Heart right ventricle (tissue), 16 donors: ENCODE measurements at places on chromosomes 12 and 14.

DNA sequence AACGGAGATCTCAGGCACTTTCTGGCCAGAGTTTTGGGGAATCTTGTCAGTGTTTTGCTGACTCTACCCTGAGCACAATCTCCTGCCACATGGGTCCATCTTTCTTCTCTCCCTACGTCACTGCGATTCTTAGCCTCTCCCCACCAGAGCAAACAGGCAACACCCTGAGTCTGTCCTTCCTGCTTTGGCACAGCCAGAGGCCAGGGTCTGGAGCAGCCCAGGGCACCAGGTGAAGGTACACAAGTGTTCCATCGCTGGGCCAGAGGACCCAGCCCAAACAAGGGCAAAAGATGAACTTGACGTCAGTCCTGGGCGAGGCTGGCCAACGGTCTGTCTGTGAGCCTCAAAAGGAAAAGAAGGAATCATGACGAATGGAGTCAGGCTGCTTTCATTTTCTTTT lies 12.7 kb upstream of the CCDC177 start:
- DNase-seq, result no peak

DNA sequence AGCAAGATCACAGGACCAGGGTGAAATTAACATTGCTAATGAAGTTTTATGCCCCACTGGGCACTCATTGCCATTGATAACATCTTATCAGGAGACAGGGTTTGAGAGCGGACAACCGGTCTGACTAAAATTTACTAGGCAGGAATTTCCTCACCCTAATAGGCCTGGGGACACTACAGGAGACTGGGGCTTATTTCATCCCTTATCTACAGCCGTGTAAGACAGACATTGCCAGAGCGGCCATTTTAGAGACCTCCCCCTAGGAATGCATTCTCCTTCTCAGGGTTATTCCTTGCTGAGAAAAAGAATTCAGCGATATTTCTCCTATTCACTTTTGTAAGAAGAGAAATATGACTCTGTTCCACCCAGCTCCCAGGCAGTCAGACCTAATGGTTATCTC lies 8.3 kb downstream of the OR4K17 start:
- no peak for DNase-seq

GRCh38 chr12:114968727-114969126 lies 284.8 kb upstream of the TBX3 start:
- no peak for DNase-seq

DNA sequence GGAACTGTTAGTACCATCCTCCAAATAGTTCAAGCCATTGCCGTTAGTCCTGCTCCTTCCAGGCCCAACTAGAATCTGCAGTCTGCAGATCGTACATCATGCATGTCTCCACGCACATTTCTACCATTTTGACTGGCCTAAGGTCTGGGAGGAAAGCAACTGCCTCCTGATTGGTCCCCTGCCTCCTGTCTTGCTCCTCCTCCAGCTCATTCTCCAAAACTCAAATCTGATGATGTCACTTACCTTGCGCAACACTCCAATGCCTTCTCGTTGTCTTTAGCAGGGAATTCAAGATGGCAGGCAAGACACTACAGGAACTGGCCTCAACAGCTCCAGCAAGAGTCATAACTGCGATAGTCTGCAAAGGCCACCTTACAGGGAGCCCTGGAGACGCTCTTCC lies 9.7 kb upstream of the HCAR1 start:
- no peak for DNase-seq

DNA sequence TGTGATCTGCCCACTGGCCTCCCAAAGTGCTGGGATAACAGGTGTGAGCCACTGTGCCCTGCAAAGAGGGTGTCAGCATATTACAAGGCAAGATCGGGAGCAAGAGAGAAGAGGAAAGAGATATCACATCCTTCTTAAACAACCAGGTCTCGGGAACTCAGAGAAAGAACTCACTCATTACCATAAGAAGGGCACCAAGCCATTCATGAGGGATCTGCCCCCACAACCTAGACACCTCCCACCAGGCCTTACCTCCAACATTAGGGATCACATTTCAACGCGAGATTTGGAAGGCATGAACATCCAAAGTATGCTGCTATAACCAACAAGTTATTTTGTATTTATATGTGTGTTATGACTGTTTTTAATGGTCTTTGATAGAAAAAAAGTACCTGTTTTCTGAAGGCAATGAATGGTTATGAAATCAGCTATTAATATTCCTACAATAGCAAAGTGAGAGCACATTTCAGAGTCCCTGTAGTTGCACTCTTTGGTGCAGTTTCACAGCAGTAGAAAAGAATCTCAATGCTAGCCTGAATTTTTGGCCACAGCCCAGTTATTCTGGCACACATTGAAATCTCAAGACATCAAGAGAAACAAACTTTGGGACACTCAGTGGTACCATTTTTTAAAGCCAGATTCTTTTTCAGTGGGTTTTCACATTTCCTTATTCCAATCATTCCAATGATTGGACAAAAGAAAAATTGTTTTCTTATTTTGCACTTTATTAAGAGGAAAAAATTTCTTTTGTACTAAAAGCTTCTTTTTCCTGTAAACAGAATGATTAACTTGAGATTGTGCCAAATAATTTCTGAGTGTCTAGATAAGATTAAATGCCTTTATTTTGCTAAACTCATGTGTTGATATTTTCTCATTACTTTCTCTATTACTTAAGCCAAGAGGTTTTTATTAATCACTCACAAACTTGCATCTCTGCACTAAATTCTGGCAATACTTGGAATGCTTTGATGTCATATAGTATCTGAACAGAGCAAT lies 582.6 kb upstream of the ATP2B1 start:
- DNase-seq, result peak; percentile 11

GRCh38 chr12:86373813-86374212 lies 117.6 kb upstream of the MGAT4C start:
- DNase-seq, result no peak

- no peak for DNase-seq
Measured at GRCh38 chr12:119809023-119809422, 68.1 kb downstream of the CIT start.

DNA sequence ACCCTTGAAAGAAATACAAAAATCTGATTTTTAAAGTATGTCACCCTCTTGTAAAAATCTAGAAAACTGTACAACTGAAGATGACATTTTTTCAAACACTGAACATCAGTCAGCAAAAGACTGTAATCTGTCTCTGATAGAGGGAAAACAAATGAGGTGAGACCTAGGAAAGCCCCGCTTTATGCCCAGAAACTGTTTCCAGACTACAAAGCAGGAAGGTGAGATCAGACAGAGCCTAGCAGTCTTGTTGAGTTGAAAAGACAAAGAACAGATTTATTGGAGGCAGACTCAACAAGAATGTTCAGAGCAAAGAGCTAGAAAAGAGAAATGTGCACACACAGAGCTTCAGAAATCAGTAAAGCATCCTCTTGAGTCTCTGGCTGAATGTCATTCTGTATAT lies 873.6 kb downstream of the LRFN5 start:
- DNase-seq, result no peak

- no peak for DNase-seq
Measured at GRCh38 chr12:30930641-30931040, 4.1 kb downstream of the TSPAN11 start.

- DNase-seq, result no peak
Measured at GRCh38 chr12:68267892-68268396, 14.5 kb upstream of the IL22 start.

DNA sequence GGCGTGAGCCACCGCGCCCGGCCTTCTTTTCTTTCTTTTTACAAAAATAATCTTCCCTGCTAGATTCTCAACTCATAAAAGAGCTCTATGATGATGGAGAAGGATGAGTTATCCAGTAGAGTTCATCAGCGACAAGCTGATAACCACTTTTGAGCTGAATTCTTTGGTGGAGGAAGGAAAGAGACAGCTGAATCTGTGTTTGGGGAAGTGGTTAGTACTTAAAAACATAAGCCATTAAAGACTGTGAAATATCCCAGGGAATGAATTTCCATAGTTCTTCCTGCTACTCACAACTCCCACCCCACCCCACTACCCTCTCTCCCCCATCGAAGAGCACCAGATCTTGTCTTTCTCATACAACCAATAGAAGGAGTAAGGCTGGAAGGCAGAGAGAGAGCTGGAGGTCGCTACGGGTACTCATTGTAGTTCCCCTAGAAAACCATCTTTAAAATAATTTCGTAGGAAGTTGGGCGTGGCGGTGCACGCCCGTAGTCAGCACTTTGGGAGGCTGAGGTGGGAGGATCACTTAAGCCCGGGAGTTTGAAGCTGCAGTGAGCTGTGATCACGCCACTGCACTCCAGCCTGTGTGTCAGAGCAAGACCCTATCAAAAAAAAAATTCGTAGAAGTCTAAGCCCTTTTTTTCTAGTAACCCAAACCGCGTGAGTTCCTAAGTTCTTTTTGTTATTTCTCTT lies 647 bp upstream of the ESPL1 start:
- DNase-seq, result no peak

GRCh38 chr14:23068789-23069412 lies 11.6 kb upstream of the CDH24 start:
- no peak for DNase-seq

DNA sequence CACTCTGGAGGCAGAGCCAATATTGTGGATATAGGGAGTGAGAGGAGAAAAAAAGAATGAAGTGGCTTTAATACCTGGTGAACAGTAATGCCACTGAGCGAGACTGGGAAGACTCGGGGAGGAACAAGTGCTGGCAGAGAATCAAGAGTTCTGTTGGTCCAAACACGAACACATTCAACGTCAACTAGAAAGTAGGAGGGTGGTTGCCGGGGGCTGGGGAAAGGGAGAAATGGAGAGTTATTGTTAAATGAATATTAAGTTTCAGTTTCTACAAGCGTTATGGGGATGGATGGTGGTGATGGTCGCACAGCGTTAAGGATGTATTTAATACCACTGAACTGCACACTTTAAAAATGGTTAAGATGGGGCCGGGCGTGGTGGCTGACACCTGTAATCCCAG lies 2.8 kb downstream of the SPRING1 start:
- DNase-seq, result no peak

DNA sequence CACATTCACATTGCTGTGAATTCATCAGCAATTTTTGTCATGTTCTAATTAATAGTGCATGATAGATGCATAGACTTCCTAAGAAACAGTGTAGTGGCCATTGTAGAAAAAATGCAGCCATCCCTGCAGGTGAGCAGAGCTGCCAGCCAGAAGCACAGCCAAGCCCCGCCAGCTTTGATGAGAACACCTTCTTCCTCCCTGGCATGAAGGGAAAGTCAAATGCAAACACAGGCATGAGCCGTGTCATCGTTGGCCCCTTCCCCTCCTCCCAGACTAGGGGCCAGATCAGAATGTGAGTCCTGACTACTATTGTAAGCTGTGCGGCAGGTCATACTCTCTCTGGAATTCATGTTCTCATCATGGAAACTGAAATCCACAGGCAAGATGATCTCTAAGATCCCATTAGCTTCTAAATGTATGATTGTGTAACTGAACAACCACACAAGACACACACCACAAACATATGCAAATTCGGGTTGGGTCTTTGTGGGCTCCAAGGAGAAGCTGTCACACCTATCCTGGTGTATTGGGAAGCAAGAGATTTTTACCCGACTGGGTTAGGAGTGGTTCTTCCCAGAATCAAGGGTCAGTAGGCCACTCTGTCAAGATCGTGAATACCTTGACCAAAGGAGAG lies 2.8 kb upstream of the AQP2 start:
- DNase-seq, result no peak

- no peak for DNase-seq
Measured at GRCh38 chr12:130796985-130797686, 41.9 kb downstream of the STX2 start.

DNA sequence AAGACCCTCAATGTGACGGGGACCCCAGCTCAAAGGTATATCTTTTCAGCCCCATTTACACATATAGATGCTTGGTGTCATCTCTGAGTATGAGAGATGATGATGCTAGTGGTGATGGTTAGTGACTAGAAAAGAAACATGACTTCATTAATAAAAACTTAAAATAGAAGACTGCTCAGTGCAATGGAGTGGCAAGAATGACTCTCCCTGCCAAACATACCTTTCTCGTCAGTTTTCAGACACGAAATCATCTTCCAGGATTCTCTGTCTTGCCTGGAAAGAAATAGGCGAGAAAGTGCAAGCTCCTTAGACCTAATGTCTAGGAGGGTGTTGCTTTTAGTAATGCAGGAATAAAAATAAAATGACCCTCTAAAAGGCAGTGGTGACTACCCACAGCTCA lies 71.7 kb downstream of the TPH2 start:
- no peak for DNase-seq

DNA sequence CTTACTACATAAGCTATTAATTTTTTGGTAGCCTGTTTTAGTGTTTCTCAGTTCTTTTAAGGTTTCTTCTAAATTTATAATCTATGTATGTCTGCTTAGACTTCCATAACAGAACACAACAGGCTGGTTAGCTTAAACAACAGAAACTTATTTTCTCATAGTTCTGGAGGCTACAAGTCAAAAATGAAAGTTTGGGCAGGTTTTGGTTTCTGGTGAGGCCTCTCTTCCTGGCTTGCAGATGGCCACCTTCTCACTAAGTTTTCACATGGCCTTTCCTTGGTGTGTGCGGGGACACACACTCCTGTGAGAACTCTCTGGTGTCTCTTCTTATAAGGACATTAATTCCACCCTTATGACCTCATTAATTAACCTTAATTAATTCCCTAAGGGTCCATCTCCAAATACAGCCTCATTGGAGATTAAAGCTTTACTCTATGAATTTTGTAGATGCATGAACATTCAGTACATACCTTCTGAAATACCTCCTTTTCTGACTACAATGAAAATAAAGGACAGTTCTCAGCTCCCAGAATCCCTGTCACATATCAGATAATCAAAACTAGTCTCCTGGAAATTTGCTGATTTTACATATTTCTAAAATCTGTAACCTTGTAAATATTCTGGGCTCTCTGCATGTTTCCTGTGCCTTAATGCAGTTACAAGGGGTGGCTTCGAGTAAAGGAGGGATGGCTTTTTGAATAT lies 23.2 kb upstream of the BMAL2 start:
- no peak for DNase-seq

- no peak for DNase-seq
Measured at GRCh38 chr12:89081719-89082369, 270.5 kb downstream of the DUSP6 start.

GRCh38 chr14:100649173-100649519 lies 61.9 kb upstream of the BEGAIN start:
- no peak for DNase-seq

DNA sequence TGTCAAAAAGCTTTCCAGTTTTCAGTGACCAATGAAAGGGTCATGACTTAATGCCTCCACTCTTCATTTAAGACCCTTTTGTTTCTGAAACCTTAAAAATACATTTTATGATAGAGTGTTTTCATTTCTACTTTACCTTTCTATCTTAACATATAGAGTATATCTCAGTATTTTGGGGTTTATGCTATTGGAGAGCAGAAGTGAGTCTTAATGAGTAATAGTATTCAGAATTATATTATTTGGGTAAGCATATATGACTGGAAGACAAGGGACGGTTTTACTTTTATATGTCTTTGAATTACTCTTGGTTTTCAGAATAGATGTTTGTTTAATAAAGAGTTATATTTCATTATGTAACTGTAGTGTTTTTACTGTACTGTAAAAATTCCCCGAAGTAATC lies 10.8 kb downstream of the ARHGAP5 start:
- DNase-seq, result no peak

GRCh38 chr14:82694820-82695219 lies 1161.2 kb upstream of the SEL1L start:
- DNase-seq, result no peak

- DNase-seq, result no peak
Measured at GRCh38 chr12:75560167-75560566, 48.8 kb upstream of the KRR1 start.

GRCh38 chr14:84217066-84217465 lies 1312.9 kb upstream of the FLRT2 start:
- no peak for DNase-seq
